ENCODE measurements at places on chromosomes 11 and 22.

- DNase-seq = no peak
These were observed 901 bp upstream of the PARVA start for GRCh38 chr11:12376259-12377081.

- DNase-seq = peak; percentile 58
These were observed 1.1 kb downstream of the CSTF3 start for GRCh38 chr11:33160136-33160535.

- no peak for DNase-seq
These were observed 21.6 kb upstream of the SUSD2 start for GRCh38 chr22:24159650-24160049.

DNA sequence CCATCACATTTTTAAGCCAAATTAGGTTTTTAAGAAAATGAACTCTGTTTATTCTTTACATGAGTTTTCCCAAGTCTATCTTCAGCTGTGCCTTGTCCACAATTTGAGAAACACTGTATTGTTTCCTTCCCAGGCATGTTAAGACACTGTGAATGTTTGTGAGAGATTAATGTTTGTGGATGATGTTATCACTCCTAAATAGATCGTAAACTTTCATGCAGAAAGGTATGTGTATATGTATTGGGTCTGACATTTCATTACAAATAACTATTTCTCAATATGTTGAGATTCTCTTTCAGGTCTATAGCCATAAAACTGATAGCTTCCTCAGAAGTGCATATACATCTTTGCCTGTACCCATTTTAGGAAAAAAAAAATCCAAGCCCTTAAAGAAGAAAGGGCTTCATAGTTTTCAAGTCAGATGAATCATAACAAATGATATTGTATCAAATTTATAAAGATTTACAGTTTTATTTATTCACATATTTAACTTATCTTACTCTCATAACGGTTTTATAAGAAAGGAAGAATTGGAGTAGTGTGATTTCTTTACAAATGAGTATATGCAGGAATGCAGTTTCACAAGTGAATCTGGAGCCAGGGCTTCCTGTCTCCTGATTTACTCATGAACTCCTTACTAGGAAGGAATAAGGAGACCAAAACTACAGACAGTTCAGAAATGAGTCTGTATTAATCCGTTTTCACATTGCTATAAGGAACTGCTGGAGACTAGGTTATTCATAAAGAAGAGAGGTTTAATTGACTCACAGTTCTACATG, 11.2 kb downstream of the OR8D1 start:
- no peak for DNase-seq

DNA sequence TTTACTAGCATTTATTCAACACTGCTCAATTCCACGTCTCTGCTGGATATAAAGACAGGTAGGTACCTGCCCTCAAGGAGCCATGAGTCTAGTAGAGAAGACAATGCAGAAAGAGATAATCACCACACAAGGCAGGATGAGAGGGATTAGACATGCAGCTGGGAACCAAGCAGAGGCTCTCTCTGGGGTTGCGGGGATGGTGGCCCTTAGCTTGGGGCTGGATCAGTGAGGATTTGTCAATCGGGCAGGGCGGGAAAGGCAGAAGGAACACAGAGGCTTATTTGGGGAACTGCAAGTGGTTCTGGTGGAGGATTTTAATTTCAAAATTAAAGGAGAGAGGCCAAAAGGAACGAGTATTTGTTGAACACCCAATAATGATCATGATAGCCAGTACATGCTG, 8.5 kb upstream of the DMC1 start:
- DNase-seq = no peak

DNA sequence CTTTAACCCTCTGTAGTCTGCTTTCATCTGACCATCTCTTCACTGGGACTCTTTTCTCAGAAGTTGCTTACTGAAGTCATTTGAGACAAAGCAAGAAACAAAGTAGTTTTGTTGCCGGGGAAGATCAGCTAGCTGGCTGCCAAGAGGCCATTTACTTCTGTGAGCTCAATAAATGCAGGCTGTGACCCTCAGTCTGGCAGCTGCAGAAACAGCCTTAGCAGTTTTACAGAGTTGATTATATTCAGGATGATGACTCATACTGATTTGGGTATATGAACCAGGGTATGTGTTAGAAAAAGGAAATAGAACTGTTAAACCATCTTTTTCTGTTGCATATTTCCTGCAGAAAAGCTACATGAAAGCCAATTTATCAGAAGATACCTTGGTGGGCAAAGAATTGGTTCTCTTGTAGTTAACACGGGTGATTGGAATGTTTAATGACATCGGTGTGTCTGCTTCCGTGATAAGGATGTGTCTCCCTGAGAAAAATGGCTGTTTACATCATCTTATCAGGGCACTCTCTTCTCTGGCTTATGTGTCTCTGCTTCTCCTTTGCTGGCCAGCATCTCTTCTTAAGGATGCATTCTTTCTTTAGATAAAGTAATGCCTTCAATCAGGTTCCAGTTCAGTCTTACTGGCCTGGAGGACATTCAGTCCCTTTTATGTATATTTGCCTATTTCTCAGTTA, 18.5 kb downstream of the FIBIN start:
- no peak for DNase-seq

All from Karpas-422 (cell line).